Activated CD4-positive, CD25-positive, alpha-beta regulatory T cell (primary cell): ENCODE measurements at places on chromosomes 7 and 10.

GRCh38 chr10:108902619-108903285 lies 1020.6 kb downstream of the XPNPEP1 start:
- no peak for DNase-seq

DNA sequence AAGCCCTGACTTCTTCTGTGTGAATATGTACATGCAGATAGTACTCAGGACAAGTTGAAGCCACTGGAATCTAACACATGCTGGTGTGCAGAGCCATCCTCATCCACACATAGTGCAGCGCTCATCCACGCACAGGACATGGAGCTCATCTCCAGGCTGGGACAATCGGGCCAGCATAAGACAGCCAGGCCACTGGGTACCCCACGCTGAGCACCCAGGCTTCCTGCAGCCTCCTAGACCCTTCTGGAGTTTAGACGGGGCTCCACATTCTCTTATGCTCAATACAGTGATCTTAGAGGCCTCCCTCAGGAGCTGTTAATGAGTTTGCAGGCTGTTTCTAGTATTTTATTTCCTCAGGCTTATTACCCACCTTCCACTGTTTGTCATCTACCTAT lies 238.9 kb downstream of the TNS3 start:
- no peak for DNase-seq

DNA sequence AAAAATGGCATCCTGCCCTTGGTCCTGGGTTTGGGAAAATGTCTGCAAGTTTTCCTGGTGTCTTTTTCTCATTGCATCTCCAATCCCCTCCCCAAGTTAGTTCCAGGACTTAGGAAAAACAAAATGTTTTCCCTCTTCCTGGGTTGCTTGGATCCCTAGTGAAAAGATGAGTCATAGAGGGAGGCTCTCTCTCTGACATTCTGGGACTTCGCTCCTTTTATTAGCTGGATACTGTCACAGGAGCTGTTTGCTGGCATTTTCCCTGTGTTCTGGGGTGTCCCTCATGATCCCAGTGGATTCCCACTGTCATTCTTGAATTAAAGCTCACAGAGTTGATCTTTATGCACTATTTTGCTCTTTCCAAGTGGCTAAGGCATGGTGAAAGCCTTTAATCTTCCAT lies 316.4 kb upstream of the MBL2 start:
- no peak for DNase-seq

GRCh38 chr10:132363376-132363775 lies 31.4 kb downstream of the LRRC27 start:
- DNase-seq = no peak

DNA sequence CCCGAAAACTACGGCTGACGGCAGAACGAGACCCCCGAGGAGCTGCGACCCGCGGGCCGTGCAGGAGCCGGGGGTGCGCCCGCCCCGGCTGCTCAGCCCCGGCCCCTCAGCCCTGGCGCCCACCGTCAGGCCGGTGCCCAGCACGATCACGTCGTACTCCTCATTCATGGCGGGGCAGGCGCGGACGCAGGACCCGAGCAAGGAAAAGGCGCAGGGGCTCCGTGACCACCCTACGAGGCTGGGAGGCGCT lies 218 bp downstream of the GDI2 start:
- DNase-seq = no peak

GRCh38 chr7:27031289-27032172 lies 64.3 kb downstream of the HOXA1 start:
- no peak for DNase-seq

DNA sequence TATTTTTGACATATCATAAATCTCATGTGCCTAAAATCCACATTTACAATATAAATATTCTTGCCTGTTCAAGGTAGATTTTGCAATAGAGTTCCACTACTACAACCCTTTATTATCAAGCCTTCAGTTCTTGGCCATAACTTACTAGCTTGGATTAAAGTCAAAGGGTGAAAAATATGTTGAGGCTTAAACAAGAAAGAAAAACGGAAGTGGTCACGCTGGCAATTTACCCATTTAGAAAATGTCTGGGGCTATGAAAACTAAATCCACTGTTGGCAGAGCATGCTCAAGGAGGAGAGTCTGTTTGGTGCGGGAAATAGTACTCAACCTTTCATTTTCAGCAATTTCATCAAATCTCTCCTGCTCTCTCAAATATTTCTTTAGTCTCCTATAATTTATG lies 209.8 kb upstream of the RHOBTB1 start:
- DNase-seq = no peak

DNA sequence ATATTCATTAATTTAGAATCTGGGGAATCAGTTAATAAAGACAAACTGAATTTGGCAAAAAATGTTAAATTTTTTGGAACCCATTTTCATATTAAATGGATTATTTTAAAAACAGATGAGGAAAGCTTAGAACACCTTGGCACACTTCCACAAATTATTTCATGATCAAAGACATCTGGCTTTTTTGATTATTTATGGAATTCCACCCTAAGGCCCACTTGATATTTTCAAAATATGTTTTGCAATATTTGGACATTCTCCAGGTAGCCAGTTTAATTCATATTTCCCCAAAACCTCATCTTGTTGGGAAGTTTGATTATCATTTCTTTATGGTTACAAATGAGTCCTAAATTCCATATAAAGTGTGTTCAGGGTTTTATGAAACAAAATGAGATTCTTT lies 129.9 kb downstream of the DOCK4 start:
- DNase-seq = no peak

DNA sequence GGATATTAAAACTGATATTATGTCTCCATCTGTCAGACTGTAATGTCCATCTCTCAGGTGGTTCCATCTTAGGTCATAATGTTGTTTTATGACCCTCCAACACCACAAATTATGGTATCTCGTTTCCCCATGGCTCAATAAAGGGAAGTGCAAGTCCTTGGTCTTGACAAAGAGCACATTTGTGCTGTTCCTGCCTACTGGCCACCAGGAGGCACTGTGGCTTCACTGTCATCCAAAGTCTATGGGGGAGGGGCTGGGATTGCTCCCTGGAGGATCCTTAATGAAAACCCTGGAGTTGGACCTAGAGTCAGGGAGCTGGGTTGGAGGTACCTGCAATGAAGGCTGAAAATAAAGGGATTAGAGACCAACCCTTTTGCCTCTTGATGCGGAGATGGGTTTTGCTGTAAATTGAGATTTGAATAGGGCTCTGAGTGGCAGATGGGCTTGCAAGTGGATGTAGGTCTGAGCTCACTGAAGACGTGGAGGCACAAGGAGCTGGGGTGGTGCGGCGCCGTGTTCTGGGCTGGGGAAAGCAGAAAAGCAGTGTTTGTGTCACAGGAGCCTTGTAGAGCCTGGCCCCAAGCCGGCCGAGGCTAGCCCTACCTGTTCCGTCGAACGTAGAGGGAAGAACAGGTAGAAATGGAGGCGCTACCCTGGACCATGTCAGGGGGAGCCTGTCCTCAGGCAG lies 180.5 kb upstream of the PRSS58 start:
- no peak for DNase-seq

GRCh38 chr10:77800738-77801266 lies 125.8 kb downstream of the DLG5 start:
- DNase-seq = no peak

DNA sequence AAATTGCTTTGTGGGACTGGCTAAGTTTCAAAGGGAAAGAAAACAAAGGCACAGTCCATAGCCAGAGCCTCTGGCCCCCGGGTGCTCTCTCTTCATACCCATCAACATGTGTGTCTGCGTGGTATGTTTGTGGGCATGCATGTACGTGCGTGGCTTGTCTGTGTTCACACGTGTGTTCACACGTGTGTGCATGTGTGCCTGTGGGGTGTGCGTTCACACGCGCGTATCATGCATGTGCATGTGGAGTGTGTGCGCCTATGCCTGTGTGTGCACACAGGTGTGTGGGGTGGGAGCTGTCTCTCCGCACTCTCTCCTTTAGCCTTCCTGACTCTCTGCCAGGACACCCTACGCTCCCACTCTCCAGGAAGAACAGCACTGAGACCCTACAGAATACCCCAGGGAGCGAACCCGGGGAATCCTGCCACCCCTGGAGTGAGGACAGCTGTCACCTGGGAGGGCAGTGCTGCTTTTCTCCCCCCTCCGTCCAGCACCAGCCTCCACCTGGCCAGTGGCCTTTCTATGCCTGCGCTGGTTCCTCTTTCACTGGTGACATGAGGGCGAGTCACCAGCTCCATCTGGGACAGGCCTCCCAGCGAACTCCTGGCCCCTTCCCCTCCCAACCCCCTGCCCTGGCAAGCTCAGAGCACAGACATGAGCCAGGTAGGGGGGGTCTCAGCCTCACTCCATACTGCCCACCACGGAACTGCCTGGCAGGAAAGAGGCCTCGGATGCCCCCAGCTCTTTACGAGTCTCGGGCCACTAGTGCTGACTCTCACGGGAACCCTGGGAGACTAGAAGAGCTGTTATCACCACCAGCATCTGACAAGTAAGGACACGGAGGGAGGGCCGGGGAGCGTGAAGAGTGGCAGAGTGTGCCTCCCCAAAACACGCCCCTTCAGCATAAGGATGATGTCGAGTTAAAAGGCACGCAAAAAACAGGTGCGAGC lies 16.5 kb downstream of the WDR86 start:
- DNase-seq = no peak

DNA sequence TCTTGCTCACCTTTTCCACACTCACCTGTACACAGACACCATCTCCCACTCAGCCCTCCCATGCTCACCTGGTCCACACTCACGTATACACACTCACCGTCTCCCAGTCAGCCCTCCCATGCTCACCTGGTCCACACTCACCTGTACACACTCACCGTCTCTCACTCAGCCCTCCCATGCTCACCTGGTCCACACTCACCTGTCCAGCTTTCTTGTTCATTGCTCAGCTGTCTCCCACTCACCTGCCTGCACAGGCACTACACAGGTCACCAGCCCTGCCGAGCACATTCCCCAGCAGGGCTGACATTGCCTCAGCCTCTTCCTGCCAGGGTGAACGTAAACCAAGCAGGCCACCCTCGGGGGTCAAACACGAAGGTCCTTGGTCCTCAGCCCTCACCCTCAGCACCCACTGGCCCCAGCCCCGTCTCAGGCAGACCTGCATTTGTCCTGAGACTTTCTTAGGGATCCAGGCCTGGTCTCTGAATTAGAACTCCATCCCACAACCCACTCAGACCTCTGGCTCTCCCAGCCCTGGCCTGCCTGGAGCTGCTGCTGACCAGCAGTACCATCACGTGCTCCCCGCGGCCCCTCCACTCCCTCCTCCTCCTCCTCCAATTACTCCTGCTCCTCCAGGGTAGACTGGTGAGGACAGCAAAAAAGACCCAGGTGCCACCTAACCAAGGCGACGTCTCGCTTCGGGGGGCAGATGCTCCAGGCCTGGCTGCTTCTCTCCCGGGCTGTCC lies 12.8 kb upstream of the DNAAF5 start:
- DNase-seq = no peak

- no peak for DNase-seq
Observed at GRCh38 chr10:43211431-43212042, 55.3 kb downstream of the RASGEF1A start.

- no peak for DNase-seq
Observed at GRCh38 chr10:84375011-84375410, 46.6 kb downstream of the CCSER2 start.

- DNase-seq = no peak
Observed at GRCh38 chr7:122887848-122888247, 1.6 kb upstream of the CADPS2 start.

GRCh38 chr7:131106681-131107336 lies 220.9 kb upstream of the MKLN1 start:
- peak; percentile 14 for DNase-seq

GRCh38 chr10:110147961-110148360 lies 59.4 kb upstream of the MXI1 start:
- DNase-seq = no peak
